ENCODE measurements at places on chromosomes 3 and 15.

DNA sequence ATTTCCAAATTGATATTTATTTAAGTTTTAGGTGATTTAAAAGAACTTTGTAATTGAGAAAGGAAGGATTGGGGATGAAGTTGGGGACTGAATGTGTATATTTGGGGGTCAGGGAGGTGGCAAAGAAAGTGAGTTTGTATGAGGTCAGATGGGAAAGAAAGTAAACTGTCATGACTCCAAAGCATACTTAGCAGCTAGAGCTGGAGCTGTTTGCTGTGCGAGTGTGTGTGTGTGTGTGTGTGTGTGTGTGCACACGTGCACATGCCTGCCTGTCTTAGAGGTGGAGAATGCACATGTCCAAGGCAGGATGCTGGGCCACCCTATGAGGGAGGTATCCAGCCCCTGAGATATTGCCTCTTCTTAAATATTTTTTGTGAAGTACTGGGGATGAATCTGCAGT is 21.0 kb downstream of the BOC start:
- no peak for DNase-seq

GRCh38 chr3:64863226-64864212 is 175.7 kb upstream of the ADAMTS9 start:
- no peak for DNase-seq

DNA sequence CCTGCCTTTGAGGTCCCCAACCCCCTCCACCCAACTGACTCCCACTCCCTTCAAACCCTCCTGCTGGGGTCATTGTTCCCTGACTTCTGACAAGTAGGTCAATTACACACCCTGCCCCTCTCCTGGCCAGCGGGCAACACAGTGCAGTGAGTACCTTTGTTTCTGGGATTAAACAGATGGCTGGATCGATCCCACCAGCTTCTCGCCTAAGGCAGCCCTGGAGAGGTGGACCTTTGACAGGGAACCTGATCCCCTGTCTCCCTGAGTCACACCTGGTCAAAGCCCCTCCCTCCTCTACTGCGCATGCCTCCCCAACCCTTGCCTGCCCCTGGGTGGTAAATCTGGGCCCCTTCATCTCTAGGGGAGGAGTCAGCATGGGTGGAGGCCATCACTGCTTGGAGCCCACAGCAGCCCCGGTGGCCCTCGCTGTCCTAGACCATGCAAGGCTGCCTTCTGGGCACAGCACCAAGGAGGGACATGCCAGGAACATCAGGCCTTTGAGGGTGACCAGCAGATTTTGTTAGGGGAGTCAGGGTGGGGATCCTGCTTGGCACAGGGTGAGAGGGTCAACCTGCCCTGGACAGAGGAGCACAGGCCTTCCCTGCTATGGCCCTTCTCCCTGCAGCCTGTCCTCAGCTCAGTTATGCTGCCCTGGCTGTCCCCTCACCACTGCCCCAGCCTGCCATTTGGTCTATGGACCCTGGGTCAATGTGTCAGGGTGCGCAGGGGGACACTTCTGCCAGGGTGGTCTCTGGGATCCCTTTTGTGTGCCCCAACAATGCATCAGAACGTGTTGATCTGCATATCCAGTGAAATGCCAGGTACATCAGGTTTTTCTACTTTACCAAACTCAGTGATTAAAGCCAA is 9.8 kb upstream of the PRR23E start:
- DNase-seq = no peak

DNA sequence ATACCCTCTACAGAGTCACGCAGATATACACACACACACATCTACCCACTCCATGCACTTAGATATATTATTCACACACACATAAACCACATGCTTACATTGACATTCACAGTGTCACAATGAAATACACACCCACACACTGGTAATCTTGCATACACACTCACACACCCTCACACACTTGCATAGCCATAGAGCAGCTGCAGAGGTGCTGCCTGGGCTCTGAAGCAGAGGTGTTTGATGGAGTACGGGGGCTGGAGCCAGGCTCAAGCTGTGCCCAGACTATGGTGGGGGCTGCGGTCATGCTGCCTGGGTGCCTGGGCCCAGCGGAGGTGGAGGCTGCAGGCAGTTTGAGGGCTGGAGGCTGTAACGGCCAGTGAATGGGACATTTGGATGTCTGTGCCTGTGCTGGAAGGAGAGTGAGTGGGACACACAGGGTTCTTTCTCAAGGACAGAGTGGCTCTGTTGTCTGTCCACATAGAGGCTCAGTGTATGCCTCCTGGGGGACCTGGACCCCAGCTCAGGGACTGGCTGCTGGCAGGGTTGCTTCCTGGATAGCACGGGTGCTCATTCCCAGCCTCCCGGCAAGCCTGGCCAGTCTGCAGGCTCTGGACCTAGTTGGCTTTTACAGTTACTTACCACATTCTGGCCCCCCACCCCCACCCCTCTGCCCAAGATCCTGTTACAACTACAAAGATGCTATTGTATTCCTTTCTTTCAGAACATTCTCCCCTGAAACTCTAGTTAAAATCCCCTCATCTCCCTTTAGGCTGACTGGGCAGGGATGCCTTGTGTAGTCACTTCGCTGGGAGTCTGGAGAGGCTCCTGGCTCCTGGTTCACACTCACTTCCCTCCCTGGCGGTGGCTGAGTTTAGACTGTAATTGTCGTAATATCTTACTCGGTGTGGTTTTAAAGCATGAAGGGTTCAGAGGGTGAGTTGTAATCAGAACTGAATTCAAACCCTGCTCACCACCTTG is 12.5 kb downstream of the GASK1A start:
- DNase-seq = no peak

DNA sequence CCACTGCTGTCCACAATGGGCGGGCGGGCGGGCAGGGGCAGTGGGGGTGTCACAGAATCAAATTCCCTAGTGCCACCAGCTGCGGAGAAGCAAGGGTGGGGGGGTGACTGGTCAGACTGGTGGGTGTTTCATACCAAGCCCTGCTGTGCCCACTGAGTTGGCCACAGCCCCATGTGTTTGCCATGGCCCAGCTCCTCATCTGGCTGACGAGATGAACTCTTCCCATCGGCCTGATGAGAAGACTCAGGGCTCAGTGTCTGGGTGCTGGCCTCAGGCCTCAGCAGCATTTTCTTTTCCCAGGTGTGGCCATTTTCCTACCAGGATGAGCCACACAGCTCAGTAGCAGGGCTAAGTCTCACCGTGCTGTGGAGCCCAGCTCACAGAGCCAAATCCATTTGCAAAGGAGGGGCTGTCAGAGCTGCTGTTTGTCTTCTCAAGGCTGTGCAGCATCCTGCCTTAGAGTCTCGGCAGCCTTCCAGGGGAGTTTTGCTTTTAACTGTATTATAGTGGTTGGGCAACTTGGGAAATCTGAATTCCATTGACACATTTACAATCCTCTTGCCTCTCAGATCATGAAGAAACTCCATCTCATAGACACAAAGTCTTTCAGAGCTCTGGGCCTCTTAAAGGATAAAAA is 176.8 kb downstream of the ABHD5 start:
- DNase-seq = no peak

DNA sequence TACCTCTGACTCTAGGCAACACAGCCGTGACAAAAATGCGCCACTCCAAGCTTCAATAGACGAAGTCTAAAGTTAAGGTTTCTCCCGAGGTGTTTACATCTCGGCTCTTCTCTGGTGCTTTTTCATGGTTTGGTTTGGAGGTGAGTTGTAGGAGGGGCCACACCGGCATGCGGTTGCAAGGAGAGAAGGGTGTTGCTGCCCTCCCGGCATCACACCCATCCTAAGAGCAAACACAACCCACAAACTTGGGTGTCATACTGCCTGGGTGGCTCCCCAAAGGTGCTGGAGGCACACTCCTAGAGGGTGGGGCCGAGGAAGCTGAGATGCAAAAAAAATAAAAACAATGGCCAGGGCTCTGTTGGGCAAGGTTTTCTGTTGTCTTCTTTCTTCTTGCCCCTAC is 225.2 kb upstream of the ICE2 start:
- no peak for DNase-seq

GRCh38 chr3:99878005-99878404 is 60.3 kb downstream of the CMSS1 start:
- no peak for DNase-seq

DNA sequence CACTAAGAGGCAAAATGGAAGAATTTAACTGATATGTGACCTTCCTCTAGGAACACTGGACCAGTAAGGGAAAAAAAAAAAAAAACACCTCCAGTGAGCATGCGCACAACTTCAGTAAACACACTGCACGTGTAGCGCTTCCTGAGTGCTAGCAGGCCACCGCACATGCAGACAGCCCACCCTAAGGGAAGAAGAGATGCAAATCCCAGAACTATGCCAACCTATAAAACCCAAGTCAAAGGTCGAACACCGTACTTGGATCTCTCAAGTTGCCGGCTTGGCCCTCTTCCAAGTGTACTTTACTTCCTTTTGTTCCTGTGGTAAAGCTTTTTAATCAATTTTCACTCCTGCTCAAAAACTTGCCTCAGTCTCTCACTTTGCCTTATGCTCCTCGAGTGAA is 64.5 kb upstream of the CADPS start:
- no peak for DNase-seq

GRCh38 chr3:46114323-46114988 is 87.2 kb upstream of the XCR1 start:
- no peak for DNase-seq

GRCh38 chr15:43900996-43901395 is 74.2 kb downstream of the WDR76 start:
- no peak for DNase-seq

DNA sequence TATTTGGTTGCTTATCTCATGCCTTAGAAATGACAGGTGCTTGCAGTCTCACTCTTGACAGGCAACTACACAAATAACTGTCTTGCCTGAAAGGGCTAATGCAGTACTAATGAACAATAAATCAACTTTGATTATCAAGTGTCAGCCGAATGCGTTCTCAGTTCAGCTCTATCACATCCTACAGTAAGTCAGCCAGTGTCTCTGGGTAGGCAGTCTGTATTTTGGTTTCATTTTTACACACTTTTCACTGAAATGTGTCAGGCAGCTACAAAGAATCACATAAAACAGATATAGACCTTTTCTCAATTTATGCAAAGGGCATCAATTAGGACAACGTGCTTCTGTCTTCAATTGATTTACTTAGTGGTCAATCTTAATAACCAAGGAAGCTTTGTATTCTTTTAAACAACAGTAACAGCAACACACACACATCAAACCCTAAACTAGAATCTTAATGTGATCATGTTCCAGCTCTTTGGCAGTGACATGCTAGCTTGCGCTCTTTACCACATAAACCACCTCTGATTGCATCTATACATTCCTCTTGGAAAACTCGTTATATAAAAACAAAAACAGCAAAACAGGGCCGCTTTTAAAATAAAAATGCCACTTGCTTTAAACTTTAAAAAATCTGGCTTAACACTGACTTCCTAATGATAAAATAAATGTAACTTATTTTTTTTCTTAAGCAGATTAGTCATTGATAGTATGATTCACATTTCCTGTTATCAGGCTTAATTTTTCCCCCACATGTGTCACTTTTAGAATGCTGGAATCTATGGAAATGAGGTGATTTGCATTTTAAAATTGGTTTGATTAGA is 520.4 kb downstream of the FOXP1 start:
- no peak for DNase-seq

DNA sequence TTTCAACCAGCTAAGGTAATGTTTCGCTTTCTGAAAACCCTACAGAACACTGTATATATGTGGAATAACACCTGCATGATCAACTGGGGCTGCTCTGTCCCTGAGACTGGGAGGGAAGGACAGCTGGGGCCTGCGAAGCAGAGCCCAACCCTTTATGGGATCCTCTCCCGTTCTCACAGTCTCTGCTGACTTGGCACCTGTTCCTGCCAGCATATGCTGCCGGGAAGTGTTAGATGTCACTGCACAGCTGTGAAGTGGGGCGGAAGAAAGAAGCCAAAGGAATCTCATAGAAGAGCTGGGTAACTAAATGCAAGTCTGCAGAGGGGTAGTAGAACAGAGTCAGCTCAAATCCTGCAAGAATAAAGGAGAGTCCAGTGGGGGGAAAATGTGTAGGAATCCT is 29.6 kb downstream of the LRRC3B start:
- DNase-seq = no peak

DNA sequence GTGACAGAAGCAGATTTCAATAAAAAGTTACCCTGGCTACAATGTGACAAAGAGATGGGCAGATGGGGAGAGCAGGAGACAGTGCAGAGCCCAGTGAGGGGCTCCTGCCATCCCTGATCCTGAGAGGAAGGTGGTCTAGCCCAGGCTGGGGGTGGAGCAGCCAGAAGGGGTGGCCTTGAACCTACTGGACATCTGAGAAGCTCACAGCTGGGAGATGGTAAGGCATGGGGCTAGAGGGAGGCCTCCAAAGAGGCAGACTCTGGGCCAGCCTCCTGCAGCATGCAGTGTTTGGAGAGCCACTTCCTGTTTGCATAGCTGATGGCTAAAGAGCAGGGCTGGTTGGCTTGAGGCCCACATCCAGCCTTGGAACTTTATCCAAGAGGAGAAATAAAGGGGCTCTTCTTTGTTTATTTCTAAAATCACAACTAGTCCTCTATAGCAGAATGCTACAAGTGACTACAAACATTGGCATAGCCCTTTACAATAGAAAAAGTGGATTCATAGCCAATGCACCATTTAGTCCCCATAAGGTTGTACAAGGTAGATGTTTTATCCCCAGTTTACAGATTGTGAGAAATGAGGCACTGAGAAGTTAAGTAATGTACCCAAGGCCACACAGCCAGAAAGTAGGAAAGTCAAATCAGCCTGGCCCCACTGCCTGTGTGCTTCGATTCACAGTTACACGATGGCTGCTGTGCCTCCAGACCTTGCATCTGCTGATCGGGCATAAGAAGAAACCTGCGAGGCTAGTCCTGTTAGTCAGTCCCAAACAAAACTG is 4.6 kb downstream of the EFCC1 start:
- DNase-seq = no peak

DNA sequence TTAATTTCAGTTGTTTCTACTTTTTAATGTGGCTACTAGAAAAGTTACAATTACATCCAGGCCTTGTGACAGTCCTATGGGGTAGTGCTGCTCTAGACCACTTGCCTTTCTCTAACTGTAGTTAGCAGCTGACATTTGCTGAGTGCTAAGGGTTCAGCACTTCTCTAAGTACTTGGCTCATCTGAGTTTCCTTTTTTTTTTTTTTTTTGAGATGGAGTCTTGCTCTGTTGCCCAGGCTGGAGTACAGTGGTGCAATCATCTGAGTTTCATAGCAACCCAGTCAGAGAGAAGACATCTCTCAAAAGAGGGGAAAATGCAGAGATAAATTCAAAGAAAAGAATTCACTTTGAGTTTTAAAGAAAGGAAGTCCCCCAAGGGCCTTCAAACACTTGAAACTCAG is 130.8 kb downstream of the MYLK start:
- no peak for DNase-seq

- no peak for DNase-seq
These were observed 18.5 kb downstream of the RPL32 start for GRCh38 chr3:12822725-12823373.

DNA sequence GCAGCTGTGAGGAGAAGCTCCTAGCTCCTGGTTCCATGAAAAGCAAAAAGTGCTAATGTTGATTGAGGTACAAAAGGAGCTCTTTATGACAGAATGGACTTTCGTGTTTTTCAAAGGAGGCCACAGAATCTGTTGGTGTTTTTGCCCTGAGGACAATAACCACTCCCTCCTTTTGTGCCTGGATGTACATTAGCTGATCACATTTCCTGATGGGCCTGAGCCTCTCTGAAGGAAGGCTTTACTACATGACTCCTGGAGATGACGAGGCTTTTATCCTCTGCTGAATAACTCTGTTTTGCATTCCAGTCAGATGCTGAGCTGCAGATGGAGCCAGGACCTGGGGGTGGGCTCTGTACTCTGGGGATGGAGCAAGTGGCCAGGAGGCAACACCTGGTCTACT is 301.9 kb downstream of the CACNA2D3 start:
- DNase-seq = no peak

- no peak for DNase-seq
These were observed 173.6 kb downstream of the FGF12 start for GRCh38 chr3:192553707-192554106.

GRCh38 chr3:192373032-192373431 is 354.3 kb downstream of the FGF12 start:
- DNase-seq = no peak
